ENCODE measurements at places on chromosomes 2 and 18.

- peak; percentile 57 for DNase-seq
Measured at GRCh38 chr2:12718015-12718671, 1.4 kb downstream of the TRIB2 start.

- no peak for DNase-seq
Measured at GRCh38 chr2:46327627-46328026, 30.4 kb downstream of the EPAS1 start.

GRCh38 chr18:55252053-55252675 lies 292.9 kb upstream of the CCDC68 start:
- no peak for DNase-seq

- DNase-seq = no peak
Measured at GRCh38 chr18:26262156-26262555, 35.9 kb downstream of the TAF4B start.

- no peak for DNase-seq
Measured at GRCh38 chr2:52145005-52145404, 1113.1 kb upstream of the NRXN1 start.
